ENCODE measurements at places on chromosomes 13 and 19. TPM values are rescaled to one million over a fixed set of nuclear protein-coding genes. Genes with fewer than 3 reads are reported as not detected.

CFAP97D2 gene
- total RNA-seq = not detected

ACER1 gene
- total RNA-seq = not detected

RDH8 gene
- total RNA-seq = not detected

ZNF681 gene
- 0.77 TPM for total RNA-seq

LILRA1 gene
- total RNA-seq = not detected

CACNG8 gene
- under 0.01 TPM for total RNA-seq

PRSS57 gene
- total RNA-seq = not detected

RUBCNL gene
- total RNA-seq = 20.0 TPM

FCAR gene
- not detected for total RNA-seq

PIK3R2 gene
- 15.7 TPM for total RNA-seq

BEST2 gene
- total RNA-seq = not detected

ATP4B gene
- total RNA-seq = not detected

IGFL2 gene
- not detected for total RNA-seq

F2RL3 gene
- 0.22 TPM for total RNA-seq

C5AR1 gene
- total RNA-seq = 0.66 TPM

ACP7 gene
- 0.87 TPM for total RNA-seq

ZNF578 gene
- total RNA-seq = 3.5 TPM

PCP2 gene
- not detected for total RNA-seq

FCGBP gene
- total RNA-seq = 2.1 TPM

SIGLEC9 gene
- total RNA-seq = 0.44 TPM

TMEM86B gene
- 1.7 TPM for total RNA-seq

DMKN gene
- total RNA-seq = 14.1 TPM

IGFL1 gene
- not detected for total RNA-seq

ACTMAP gene
- total RNA-seq = 1.1 TPM

CLDND2 gene
- total RNA-seq = not detected

OVOL3 gene
- total RNA-seq = not detected

ZNF610 gene
- total RNA-seq = 1.00 TPM
